ENCODE measurements at places on chromosomes 6 and 20.

- no peak for DNase-seq
Measured at GRCh38 chr6:161181121-161181520, 92.7 kb downstream of the AGPAT4 start.

- DNase-seq = no peak
Measured at GRCh38 chr6:35208419-35208818, 5.3 kb upstream of the SCUBE3 start.

DNA sequence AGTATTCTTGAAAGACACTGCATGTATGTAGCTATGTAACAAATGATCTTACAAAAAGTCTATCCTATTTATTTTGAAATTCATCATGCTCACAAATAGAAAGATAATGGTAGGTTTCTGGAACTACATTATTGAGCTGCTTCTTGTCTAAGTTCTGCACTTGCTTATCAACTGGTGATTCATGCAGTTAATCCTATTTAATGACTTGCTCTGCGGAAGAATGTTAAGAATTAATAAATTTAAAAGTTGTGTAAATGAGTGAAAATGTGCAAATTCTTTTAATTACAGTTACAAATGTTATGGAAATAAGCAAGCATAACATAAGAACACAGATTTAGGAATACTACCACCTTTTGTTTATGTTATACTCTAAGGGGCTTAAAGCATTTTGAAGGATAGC, 67.1 kb upstream of the MCM9 start:
- no peak for DNase-seq

- no peak for DNase-seq
Measured at GRCh38 chr6:44396968-44397367, 9.5 kb downstream of the CDC5L start.

GRCh38 chr6:115675443-115675842, 385.2 kb downstream of the FRK start:
- no peak for DNase-seq

DNA sequence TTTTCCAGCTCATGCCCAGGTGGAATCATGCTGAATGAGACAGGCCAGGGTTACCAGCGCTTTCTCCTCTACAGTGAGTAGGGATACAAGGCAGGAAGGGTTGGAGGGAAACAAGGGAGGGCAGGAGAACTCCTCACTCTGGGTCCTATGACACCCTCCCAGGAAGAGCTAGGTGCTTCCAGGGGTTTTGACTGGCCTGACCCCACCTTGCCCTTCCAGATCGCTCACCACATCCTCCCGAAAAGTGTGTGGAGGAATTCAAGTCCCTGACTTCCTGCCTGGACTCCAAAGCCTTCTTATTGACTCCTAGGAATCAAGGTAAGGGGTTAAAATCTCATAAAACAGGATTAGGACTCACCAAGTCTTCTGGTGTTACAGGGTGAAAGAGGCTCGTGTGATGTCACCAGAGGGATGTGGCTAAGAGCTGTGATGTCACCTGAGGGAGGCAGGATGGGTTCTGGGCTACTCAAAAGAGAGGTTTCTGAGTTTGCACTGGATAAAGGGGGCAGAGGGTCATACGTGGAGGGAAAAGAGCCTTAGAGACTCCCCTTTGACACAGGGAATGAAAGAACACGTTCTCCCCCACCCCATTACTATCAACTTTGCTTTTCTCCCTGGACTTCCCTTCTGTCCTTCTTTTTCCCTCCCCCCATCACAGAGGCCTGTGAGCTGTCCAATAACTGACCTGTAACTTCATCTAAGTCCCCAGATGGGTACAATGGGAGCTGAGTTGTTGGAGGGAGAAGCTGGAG, 1.9 kb downstream of the APOM start:
- DNase-seq = no peak

DNA sequence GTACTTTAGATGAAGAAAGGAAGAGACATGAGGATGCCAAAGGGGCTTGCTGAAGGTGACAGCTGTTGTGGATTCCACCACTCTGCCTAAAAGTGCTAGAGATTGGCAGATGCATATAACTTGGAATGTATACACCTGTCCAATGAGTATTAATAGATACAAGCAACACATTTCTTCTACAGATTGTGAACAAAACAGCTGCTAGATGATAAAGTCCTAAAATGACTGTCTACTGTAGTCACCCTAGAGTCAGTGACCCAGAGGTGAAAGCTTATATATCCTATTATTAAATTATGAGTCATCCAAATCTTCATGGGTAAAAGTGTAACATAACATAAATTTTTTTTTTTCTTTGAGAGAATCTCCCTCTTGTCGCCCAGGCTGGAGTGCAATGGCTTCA, 5.2 kb downstream of the RNF217 start:
- DNase-seq = no peak

GRCh38 chr6:107102414-107102805, 12.9 kb downstream of the BEND3 start:
- no peak for DNase-seq

DNA sequence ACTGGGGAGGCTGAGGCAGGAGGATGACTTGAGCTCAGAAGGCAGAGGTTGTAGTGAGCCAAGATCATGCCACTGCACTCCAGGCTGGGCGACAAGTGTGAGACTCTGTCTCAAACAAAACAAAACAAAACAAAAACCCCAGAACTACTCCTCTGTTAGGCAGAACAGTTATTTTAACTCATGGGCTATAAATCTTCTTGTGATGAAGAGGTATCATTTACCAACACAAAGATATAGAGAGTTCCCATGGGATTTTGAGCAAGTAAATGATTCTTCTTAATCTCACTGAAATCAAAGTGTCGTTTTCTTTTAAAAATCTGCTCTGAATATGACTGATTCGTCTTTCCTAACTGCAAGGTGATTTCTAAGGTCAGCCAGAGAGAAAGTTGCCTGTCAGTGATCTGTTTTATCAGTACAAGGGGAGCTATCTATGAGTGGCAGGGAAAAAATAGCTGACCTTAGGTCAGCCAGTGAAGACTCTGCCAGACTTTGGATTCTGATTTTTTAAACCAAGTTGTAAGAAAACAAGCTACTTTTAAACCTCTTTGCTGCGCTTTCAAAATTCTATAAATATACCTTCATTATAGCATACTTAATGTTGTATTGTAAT, 3.8 kb upstream of the DSP start:
- DNase-seq = no peak

DNA sequence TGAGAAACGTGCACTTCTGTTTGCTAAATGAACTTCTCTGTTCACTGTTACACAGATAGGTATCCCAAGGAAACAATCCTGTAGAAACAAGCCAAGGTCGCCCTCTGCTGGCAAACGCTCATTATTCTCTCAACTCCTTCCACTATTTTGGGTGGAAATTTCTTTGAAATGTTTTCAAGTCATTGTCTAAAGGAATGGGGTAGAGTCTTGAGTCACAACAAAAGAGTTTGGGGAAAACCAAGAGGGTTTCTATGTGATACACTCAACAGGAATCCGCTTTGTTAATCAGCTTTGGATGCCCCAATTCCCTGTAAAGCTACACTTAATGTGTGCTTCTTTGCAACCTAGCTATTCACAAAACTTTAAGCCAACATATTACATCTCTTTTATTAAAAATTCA, 4.6 kb upstream of the RAE1 start:
- DNase-seq = peak; percentile 29

Measured in stimulated activated CD4-positive, alpha-beta T cell treated with anti-CD3 and anti-CD28 coated beads, TNF-alpha, amount 100 ng/mL, for 4 hours (primary cell).